ENCODE measurements at places on chromosomes 6 and 20. TPM values are rescaled to one million over a fixed set of nuclear protein-coding genes. Genes with fewer than 3 reads are reported as not detected.
A peak's percentile ranks its signal among the peaks of the same experiment; 100 is the strongest.

Gene RHAG
- not detected for total RNA-seq

Gene PLN
- total RNA-seq: not detected

Gene SLC17A3
- total RNA-seq: not detected

Gene GRIK2
- total RNA-seq: 0.90 TPM

Gene SAMD10
- total RNA-seq: 5.7 TPM

GRCh38 chr6:116298973-116299372 is 19.2 kb upstream of the TSPYL1 start:
- H3K27ac ChIP-seq: no peak overlapping the region
- no peaks in the 10 kb centered on the region for H3K27me3 ChIP-seq
- H3K36me3 ChIP-seq: peaks cover 6% of the 10 kb centered on the region
- DNase-seq: no peak

- no peak overlapping the region for H3K27ac ChIP-seq
- DNase-seq: no peak
- peaks cover 2% of the 10 kb centered on the region for H3K4me1 ChIP-seq
- no peaks in the 10 kb centered on the region for H3K27me3 ChIP-seq
- no peaks in the 10 kb centered on the region for H3K36me3 ChIP-seq
- no peak overlapping the region for H3K4me3 ChIP-seq
These were observed 16.8 kb downstream of the SOX4 start for GRCh38 chr6:21610341-21610740.

- H3K27ac ChIP-seq: no peak overlapping the region
- DNase-seq: no peak
- H3K36me3 ChIP-seq: peaks cover 8% of the 10 kb centered on the region
- H3K27me3 ChIP-seq: no peaks in the 10 kb centered on the region
- no peak overlapping the region for H3K4me3 ChIP-seq
These were observed 114.6 kb upstream of the RIPOR2 start for GRCh38 chr6:25050356-25050755.

DNA sequence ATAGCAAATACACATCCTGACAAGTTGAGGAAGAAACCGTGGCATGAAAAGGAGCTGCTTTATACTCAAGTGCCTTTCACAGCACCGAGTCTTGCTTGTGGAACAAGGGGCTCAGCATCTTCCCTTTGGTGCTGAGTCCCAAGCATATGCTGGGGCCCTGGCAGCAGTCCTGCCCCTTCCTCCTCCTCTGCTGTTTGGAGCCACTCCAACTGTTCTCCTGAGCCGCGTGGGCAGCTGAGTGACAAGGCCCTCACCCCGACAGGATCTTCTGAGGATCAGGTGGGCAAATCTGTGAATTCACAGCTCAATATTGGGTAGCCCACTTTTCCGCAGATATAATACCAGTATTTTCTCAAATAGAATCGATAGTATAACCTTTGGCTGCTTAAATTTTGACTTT is 24.7 kb downstream of the DACT2 start:
- no peak overlapping the region for H3K4me3 ChIP-seq
- DNase-seq: no peak
- H3K4me1 ChIP-seq: no peaks in the 10 kb centered on the region
- no peaks in the 10 kb centered on the region for H3K27me3 ChIP-seq

- H3K4me1 ChIP-seq: no peaks in the 10 kb centered on the region
- DNase-seq: no peak
- no peak overlapping the region for H3K4me3 ChIP-seq
These were observed 3.7 kb downstream of the MANEA start for GRCh38 chr6:95581073-95581472.

GRCh38 chr6:143843677-143843999 is 500 bp downstream of the LTV1 start:
- H3K4me1 ChIP-seq: no peaks in the 10 kb centered on the region
- no peak overlapping the region for H3K27ac ChIP-seq
- peak overlapping the region; percentile 98 for H3K4me3 ChIP-seq

- no peak overlapping the region for H3K4me3 ChIP-seq
- 0 out of 2 replicates have a peak, but pooled peaks cover 6% of the 10 kb centered on the region for H3K36me3 ChIP-seq
- H3K27me3 ChIP-seq: no peaks in the 10 kb centered on the region
- no peak for DNase-seq
- H3K4me1 ChIP-seq: no peaks in the 10 kb centered on the region
These were observed 90.1 kb upstream of the AFDN start for GRCh38 chr6:167736486-167737204.

- H3K4me1 ChIP-seq: no peaks in the 10 kb centered on the region
- DNase-seq: no peak
- no peak overlapping the region for H3K4me3 ChIP-seq
- H3K36me3 ChIP-seq: peaks cover 33% of the 10 kb centered on the region
- H3K27ac ChIP-seq: no peak overlapping the region
These were observed 28.1 kb downstream of the HM13 start for GRCh38 chr20:31542201-31542842.
